SJSA1 (cell line): ENCODE measurements at places on chromosomes 7 and 10. TPM values are rescaled to one million over a fixed set of nuclear protein-coding genes. Genes with fewer than 3 reads are reported as not detected.

Gene CLRN3
- not detected in 2 replicates for total RNA-seq

Gene INA
- total RNA-seq, result 0.42 and 1.7 TPM in 2 replicates

Gene PSMG3
- 63.9 and 84.7 TPM in 2 replicates for total RNA-seq

Gene SFTPA2
- not detected in 2 replicates for total RNA-seq

Gene CYP2C19
- not detected in 2 replicates for total RNA-seq

Gene MMD2
- not detected in 2 replicates for total RNA-seq

Gene BTRC
- 11.7 and 13.4 TPM in 2 replicates for total RNA-seq

Gene LIPF
- not detected in 2 replicates for total RNA-seq

Gene MRLN
- not detected in 2 replicates for total RNA-seq

Gene TMEM184A
- 1.8 and 3.2 TPM in 2 replicates for total RNA-seq

Gene GRM8
- total RNA-seq, result not detected in 2 replicates

DNA sequence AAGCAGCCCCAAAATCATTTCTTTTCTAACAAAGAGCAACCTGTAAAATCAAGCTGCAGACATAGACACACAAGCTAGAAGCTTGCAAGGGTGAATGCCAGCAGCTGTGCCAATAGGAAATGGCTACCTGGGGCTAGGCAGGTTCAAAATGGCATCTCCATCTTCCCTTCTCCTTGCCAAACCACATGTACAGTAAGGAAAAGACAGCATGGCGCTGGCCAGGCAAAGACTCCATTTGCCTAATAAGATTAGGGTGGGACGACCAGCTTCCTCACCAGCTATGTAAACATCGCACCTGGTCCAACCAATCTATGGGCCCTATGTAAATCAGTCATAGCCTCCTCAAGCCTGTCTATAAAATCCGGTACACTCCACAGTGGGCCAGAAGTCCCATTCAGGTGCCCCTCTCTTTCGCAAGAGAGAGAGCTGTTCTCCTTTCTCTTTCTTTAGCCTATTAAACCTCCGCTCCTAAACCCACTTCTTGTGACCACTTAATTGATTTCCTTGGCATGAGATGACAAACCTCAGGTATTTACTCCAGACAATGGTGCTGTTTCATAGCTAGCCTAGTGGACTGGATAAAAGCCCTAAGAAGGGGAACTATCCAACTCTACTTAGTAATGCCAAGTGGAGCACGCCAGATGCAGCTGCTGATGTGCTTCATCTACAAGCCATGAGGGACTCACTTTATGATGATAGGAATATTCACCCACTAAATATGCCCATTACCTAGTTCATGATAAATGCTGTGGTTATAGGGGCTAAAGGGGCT is 44.1 kb downstream of the HTR7 start:
- no peak for DNase-seq
- no peak overlapping the region for H3K4me3 ChIP-seq
- no peaks in the 10 kb centered on the region for H3K27me3 ChIP-seq
- no peaks in the 10 kb centered on the region for H3K36me3 ChIP-seq
- H3K4me1 ChIP-seq, result no peaks in the 10 kb centered on the region
- no peak overlapping the region for H3K27ac ChIP-seq

- DNase-seq, result no peak
- H3K27me3 ChIP-seq, result no peaks in the 10 kb centered on the region
- no peaks in the 10 kb centered on the region for H3K36me3 ChIP-seq
- H3K4me1 ChIP-seq, result peaks cover 45% of the 10 kb centered on the region
Observed at GRCh38 chr7:25830215-25830614, 321.8 kb upstream of the NFE2L3 start.

DNA sequence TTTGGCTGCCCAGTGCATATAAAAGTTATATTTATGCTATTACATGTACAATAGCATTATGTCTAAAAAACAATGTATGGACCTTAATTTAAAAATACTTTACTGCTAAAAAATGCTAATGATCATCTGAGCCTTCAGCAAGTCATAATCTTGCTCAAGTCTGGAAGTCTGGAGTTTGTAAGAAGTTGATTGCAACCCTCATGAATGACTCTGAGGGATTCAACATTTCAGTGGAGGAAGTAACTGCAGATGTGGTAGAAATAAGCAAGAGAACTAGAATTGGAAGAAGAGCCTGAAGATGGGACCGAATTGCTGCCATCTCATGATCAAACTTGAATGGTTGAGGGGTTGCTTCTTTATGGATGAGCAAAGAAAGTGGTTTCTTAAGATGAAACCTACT is 13.0 kb upstream of the ADAMTS14 start:
- DNase-seq, result no peak
- peaks cover 46% of the 10 kb centered on the region for H3K4me1 ChIP-seq
- H3K4me3 ChIP-seq, result no peak overlapping the region
- no peaks in the 10 kb centered on the region for H3K27me3 ChIP-seq
- H3K27ac ChIP-seq, result no peak overlapping the region

GRCh38 chr7:16345979-16346958 is 75.1 kb downstream of the CRPPA start:
- H3K4me1 ChIP-seq, result peaks cover 31% of the 10 kb centered on the region
- no peaks in the 10 kb centered on the region for H3K27me3 ChIP-seq
- no peak overlapping the region for H3K4me3 ChIP-seq
- H3K27ac ChIP-seq, result peak overlapping the region; percentile 83
- H3K36me3 ChIP-seq, result no peaks in the 10 kb centered on the region
- DNase-seq, result peak; percentile 71

GRCh38 chr10:36465604-36466379 is 659.6 kb upstream of the ANKRD30A start:
- no peaks in the 10 kb centered on the region for H3K36me3 ChIP-seq
- H3K27me3 ChIP-seq, result no peaks in the 10 kb centered on the region
- H3K4me1 ChIP-seq, result peaks cover 10% of the 10 kb centered on the region
- no peak overlapping the region for H3K27ac ChIP-seq

- DNase-seq, result no peak
- H3K4me3 ChIP-seq, result no peak overlapping the region
- H3K27me3 ChIP-seq, result no peaks in the 10 kb centered on the region
- no peaks in the 10 kb centered on the region for H3K4me1 ChIP-seq
Observed at GRCh38 chr10:133364645-133365431, 7.0 kb upstream of the FUOM start.

- DNase-seq, result peak; percentile 11
- no peaks in the 10 kb centered on the region for H3K36me3 ChIP-seq
- H3K27ac ChIP-seq, result no peak overlapping the region
- no peaks in the 10 kb centered on the region for H3K4me1 ChIP-seq
Observed at GRCh38 chr10:88791924-88792323, 10.6 kb upstream of the LIPM start.

- no peak overlapping the region for H3K4me3 ChIP-seq
- no peak overlapping the region for H3K27ac ChIP-seq
- no peaks in the 10 kb centered on the region for H3K27me3 ChIP-seq
- no peaks in the 10 kb centered on the region; the same call in 1 of the 2 replicates for H3K4me1 ChIP-seq
- H3K36me3 ChIP-seq, result no peaks in the 10 kb centered on the region
- DNase-seq, result no peak
Observed at GRCh38 chr7:16563281-16564022, 36.8 kb downstream of the LRRC72 start.

GRCh38 chr7:24732646-24733413 is 24.4 kb downstream of the GSDME start:
- no peaks in the 10 kb centered on the region for H3K27me3 ChIP-seq
- H3K27ac ChIP-seq, result no peak overlapping the region
- DNase-seq, result no peak
- no peaks in the 10 kb centered on the region for H3K36me3 ChIP-seq

DNA sequence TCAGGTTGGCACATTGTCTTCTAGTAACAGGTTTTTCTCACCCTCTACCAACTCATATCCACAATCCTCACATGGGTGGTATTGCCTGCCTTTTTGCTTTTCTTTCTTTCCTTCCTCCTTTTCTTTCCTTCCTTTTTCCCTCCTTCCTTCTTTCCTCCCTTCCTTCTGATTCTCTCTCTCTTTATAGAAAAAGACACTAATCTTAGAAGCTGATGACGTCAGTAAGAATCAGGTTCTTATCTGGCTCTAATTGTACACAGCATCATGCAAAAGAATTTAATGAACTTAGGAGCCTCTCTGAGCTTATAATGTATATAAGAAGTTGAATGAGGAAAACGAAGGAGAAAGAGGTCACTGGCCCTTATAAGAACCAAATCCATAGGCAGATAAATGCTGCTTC is 328.3 kb downstream of the GRM8 start:
- no peak for DNase-seq
- no peaks in the 10 kb centered on the region for H3K36me3 ChIP-seq
- no peaks in the 10 kb centered on the region for H3K4me1 ChIP-seq
- no peak overlapping the region for H3K4me3 ChIP-seq
- H3K27ac ChIP-seq, result no peak overlapping the region

GRCh38 chr7:29255906-29256692 is 61.5 kb downstream of the CHN2 start:
- peaks cover 9% of the 10 kb centered on the region; the same call in 1 of the 2 replicates for H3K27me3 ChIP-seq
- DNase-seq, result no peak
- H3K36me3 ChIP-seq, result no peaks in the 10 kb centered on the region
- H3K4me1 ChIP-seq, result no peaks in the 10 kb centered on the region

DNA sequence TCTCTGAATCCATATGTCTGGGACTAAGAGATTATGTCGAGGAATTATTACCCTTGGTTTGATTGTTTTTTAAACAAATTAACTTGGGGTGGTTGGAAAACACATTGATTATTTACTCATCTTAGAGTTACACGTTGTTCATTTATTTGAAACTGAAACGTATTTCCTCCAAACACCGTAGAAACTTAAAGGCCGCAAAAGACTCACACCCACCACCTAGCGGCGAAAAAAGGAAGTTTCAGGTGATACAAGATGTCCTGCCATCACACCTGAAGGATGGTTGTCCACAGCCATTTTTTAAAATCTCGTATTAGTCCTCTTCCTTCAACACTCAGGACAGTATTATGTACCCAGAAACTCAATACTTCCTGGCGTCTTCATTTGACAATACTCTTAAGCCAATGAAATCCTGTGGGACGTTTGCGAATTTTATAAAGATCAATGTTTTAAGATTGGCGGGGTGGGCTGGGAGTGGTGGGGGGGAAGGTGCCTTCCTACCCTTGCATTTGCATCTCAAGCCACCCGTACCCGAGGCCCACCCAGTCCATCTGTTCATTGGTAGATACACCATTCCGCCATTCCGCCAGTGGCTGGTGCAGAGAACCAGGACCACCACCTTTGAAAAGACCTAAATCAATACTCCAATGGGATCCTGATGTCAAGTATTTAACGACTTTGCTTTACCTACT is 1.4 kb upstream of the LCOR start:
- no peak overlapping the region for H3K4me3 ChIP-seq
- H3K4me1 ChIP-seq, result peaks cover 10% of the 10 kb centered on the region
- no peaks in the 10 kb centered on the region for H3K27me3 ChIP-seq
- DNase-seq, result no peak
- H3K36me3 ChIP-seq, result peaks cover 8% of the 10 kb centered on the region; the same call in 1 of the 2 replicates

- no peaks in the 10 kb centered on the region for H3K4me1 ChIP-seq
- no peak overlapping the region for H3K4me3 ChIP-seq
- no peak for DNase-seq
- H3K36me3 ChIP-seq, result no peaks in the 10 kb centered on the region
- no peak overlapping the region for H3K27ac ChIP-seq
- peaks cover 7% of the 10 kb centered on the region for H3K27me3 ChIP-seq
Observed at GRCh38 chr10:93797825-93798224, 40.1 kb downstream of the LGI1 start.

GRCh38 chr10:99880080-99880835 is 97.8 kb downstream of the ABCC2 start:
- H3K4me3 ChIP-seq, result no peak overlapping the region
- H3K36me3 ChIP-seq, result peaks cover 79% of the 10 kb centered on the region
- no peak for DNase-seq
- H3K27me3 ChIP-seq, result no peaks in the 10 kb centered on the region

DNA sequence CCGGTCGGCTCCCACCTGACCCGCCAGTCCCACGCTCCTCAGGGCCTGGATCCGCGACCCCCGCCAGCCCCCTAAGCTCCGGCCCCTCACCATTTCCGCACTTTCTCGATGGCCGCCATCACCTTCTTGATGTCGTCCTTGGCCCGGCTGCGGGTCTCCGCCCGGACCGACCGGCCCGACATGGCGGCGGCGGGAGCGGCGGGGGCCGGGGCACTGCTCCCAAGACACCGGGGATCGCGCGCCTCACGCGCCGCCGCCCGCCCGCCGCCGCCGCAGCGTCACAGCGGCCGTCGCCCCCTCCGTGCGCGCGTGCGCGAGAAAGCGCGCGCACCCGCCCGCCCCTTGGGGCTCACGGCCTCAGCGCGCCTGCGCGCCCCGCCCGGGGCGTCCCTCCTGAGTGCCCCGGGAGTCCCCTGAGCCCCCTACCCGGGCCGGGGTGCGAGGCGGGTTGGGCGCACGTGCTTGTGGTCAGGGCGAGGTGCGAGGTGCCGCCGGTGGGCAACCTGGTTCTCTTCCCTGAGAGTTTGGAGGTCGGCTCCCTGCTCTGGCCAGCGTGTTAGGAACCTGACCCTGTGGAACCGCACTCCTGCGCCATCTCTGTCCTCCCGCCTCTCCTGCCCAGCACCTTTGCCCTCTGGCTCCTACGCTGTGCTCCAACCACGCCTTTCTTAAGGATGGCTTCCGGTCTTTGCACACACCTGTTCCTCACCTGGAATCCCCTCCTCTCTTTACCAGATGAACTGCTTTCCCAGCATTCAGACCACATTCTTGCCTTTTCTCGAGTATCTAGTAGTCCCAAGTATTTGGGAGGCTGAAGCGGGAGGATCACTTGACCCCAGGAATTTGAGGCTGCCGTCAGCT is at the start of gene BCL7B:
TSS of gene BCL7B (minus strand) at position 294 of the 861 bp plus-strand sequence. CDS start at position 182, 112 bp downstream.
- peak within 1 kb of the TSS; percentile 98 for H3K27ac ChIP-seq
- peak; percentile 61 for DNase-seq
- H3K27me3 ChIP-seq, result no peaks in the 10 kb centered on the region
- peaks cover 30% of the 10 kb centered on the region for H3K36me3 ChIP-seq

- no peak overlapping the region for H3K4me3 ChIP-seq
- no peak overlapping the region for H3K27ac ChIP-seq
- DNase-seq, result no peak
- H3K4me1 ChIP-seq, result 0 out of 2 replicates have a peak, but pooled peaks cover 5% of the 10 kb centered on the region
- no peaks in the 10 kb centered on the region for H3K36me3 ChIP-seq
Observed at GRCh38 chr7:3135626-3136025, 92.0 kb upstream of the CARD11 start.

GRCh38 chr10:75498884-75499350 is 67.5 kb downstream of the LRMDA start:
- H3K27ac ChIP-seq, result no peak overlapping the region
- H3K4me1 ChIP-seq, result no peaks in the 10 kb centered on the region
- DNase-seq, result no peak
- no peak overlapping the region for H3K4me3 ChIP-seq
- H3K27me3 ChIP-seq, result peaks cover 5% of the 10 kb centered on the region; the same call in 1 of the 2 replicates
- no peaks in the 10 kb centered on the region for H3K36me3 ChIP-seq

DNA sequence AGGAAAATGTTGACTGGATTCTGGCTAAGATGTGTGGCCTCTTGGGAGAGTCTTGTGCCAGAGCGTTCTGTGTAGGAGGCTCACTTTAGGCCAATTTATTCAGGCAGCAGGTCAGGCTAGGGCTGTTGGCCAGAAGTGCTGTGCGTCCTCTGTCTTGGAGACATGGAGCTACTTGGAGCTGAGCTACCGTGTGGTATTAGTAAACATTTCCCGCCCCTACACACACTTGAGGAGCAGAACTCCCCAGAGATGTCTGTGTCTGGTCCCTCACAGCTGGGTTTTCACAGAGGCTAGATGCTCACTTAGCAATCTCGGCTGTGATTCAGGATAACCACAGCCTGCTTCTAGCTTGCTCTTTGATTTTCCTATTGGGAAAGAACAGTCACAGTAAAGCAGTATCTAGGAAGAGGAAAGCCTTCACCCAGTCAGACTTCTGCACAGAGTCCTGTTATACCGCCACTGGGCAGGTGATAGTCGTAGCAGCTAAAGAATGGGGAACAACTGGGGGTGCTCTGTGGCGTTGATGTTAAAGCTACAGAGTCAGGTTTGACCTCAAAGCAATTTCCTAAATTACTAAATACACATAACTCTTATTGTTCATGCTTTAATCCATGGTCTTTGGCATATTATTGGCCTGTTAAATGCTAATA is 86.7 kb downstream of the MDFIC start:
- DNase-seq, result no peak
- H3K36me3 ChIP-seq, result peaks cover 5% of the 10 kb centered on the region
- no peaks in the 10 kb centered on the region for H3K27me3 ChIP-seq
- no peak overlapping the region for H3K4me3 ChIP-seq
